ENCODE measurements at places on chromosomes 6 and 20. TPM values are rescaled to one million over a fixed set of nuclear protein-coding genes. Genes with fewer than 3 reads are reported as not detected.

IP6K3 gene
- total RNA-seq: not detected

RRBP1 gene
- total RNA-seq: 182 TPM

ZNF334 gene
- total RNA-seq: 1.4 TPM

CDH4 gene
- total RNA-seq: 4.4 TPM

BAG2 gene
- total RNA-seq: 33.4 TPM

- no peaks in the 10 kb centered on the region for H3K27me3 ChIP-seq
- DNase-seq: no peak
- H3K36me3 ChIP-seq: peaks cover 29% of the 10 kb centered on the region
Measured at GRCh38 chr6:144544266-144544830, 259.2 kb downstream of the UTRN start.

GPR6 gene
- total RNA-seq: not detected

GRCh38 chr20:17868700-17869231 lies 99.8 kb downstream of the SNX5 start:
- no peak for DNase-seq
- no peaks in the 10 kb centered on the region for H3K27me3 ChIP-seq
- no peaks in the 10 kb centered on the region for H3K36me3 ChIP-seq
- no peak overlapping the region for H3K27ac ChIP-seq
- H3K4me1 ChIP-seq: peaks cover 11% of the 10 kb centered on the region
- no peak overlapping the region for H3K4me3 ChIP-seq

DNA sequence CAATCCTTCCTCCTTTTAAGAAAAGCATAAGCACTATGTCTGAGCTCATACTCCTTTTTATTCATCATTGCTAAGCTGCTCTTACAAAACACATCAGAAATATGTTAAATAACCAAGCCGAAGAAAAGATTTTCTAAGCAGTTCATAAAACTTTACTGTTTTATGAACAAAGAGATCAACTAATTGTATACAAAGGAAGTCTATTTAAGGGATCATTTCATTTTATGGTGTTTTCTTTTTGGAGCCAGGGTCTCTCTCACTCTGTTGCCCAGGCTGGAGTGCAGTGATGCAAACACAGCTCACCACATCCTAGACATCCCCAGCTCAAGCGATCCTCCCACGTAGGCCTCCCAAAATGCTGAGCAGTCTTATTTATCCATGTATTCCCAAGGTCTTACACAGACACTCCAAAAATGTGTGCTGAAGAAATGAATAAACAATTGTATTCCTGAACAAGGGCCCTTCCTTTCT lies 9.3 kb downstream of the NUDT3 start:
- H3K36me3 ChIP-seq: no peaks in the 10 kb centered on the region
- H3K27me3 ChIP-seq: no peaks in the 10 kb centered on the region
- DNase-seq: peak; percentile 52
- peak overlapping the region; percentile 67 for H3K27ac ChIP-seq

DNA sequence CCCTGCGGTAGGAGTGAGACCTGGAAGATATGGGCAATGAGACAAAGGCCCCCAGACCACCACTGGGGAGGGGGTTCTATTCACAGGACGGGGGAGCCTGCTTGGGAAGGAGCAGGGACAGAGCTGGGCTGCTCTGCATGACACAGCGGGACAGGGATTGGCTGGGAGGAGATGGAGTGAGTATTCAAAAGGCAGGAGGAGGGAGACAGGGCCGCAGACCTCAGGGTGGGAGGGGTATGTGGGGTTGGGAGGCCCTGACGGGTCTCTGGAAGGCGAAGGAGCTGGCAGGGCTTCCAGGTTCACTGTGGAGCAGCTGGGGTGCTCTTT lies 60.8 kb upstream of the RPS6KA2 start:
- no peak overlapping the region for H3K4me3 ChIP-seq
- DNase-seq: no peak
- H3K4me1 ChIP-seq: no peaks in the 10 kb centered on the region

RCAN2 gene
- total RNA-seq: 7.6 TPM

- H3K4me3 ChIP-seq: no peak overlapping the region
- no peak for DNase-seq
- no peaks in the 10 kb centered on the region for H3K36me3 ChIP-seq
- peaks cover 63% of the 10 kb centered on the region for H3K4me1 ChIP-seq
- peak overlapping the region; percentile 97 for H3K27ac ChIP-seq
Measured at GRCh38 chr20:56431471-56431870, 19.4 kb downstream of the CASS4 start.

DNA sequence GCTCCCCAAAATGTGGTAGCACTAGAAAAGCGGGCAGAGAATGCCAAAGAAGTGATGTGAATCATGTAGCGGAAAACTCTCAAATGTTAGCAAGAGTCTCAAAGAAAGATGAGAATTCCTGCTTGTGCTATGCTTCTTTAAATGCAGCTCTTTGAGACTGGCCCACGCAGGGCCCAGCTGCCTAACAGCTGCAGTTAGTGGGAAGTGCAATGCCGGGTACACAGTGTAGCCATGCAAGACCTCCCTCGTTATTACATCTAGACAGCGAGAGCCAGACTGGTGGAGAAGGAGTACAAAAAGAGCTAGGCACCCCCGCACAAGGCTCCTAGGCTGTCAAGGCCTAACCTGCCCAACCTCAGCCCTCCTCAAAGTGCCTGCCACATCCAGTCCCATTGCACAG lies 201.7 kb upstream of the PRDM1 start:
- H3K4me3 ChIP-seq: no peak overlapping the region
- no peaks in the 10 kb centered on the region for H3K27me3 ChIP-seq
- no peak overlapping the region for H3K27ac ChIP-seq
- H3K36me3 ChIP-seq: no peaks in the 10 kb centered on the region
- no peak for DNase-seq
- H3K4me1 ChIP-seq: peaks cover 24% of the 10 kb centered on the region

DNA sequence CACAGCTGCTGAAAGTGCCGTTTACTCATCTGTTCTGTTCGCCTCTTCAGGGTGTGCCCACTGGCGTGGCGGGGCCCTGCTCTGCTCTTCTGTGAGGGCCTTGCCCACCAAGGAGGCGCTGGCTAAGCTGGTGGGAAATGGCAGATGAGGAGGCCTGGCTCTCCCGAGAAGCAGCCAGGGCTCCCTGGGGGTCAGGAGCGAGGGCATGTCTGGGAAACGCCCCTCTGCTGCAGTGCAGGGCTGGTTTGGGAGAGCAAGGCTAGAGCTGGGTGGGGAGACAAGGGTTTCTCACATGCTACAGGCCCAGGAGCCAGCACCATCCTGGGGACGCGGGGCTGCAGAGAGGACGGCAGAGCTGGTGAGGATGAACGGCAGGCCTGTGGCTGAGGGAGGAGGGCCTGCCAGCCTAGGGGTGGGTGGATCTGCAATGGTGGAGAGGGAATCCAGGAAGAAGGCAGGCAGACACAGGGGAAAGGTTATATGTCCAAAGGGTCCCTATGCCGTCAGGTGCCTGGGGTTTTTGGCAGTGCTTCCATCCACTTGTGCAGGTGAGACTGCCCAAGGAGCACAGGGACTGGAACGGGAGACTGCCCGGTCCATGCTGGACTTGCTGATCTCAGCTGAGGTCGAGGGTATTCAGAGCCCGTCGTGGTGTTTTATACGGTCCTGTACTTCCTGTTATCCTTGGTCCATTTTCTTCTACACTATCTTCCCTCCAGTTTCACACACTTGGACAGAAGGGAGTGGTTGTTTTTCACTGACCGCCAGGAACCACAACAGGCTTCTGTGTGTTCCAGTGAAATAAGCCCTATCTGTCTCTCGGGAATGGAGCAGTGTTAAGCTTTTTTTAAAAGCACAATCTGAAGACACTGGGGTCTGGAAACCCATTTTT lies 119.2 kb downstream of the SYCP2 start:
- no peak overlapping the region for H3K4me3 ChIP-seq
- no peak overlapping the region for H3K27ac ChIP-seq
- H3K27me3 ChIP-seq: no peaks in the 10 kb centered on the region
- no peaks in the 10 kb centered on the region for H3K4me1 ChIP-seq

DNA sequence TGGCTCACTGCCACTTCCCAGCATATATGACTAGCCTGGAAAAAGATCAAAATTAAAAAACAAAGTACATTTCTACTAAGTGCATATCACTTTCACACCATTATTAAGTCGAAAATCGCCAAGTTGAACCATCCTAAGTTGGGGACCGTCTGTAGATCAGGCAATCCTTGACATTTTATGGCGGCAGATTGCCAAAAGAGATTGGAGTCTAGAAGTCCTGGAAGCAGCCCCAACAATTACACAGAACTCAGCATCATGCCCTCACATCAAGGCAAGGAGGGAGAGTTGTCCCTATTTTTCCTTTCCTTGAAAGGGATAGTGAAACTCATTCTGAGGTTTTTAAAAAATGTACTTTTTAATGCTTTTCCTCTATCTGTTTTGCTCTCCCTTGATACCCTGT lies 30.7 kb downstream of the SLC22A3 start:
- no peaks in the 10 kb centered on the region for H3K36me3 ChIP-seq
- no peaks in the 10 kb centered on the region for H3K27me3 ChIP-seq
- H3K4me1 ChIP-seq: peaks cover 4% of the 10 kb centered on the region
- no peak overlapping the region for H3K4me3 ChIP-seq
- H3K27ac ChIP-seq: peak overlapping the region; percentile 11
- DNase-seq: peak; percentile 44

DNA sequence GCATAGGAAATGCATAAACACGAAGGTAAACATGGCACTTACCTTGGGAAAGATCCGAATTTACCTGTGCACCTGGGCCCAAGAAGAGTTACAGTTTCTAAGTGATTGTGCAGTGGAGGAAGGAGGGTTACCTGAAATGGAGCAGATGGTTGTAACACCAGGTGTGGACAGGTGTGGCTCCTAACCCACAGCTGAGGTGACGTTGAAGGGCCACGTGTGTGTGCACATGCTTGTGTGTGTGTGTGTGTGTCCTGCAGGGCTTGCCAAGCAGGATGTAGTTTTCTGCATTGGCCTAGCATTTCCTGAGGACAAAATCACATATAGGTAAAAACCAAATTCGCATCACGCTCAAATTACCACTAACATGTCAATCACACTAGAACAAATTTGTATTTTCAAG lies 240.8 kb downstream of the ANKRD60 start:
- H3K36me3 ChIP-seq: no peaks in the 10 kb centered on the region
- peaks cover 26% of the 10 kb centered on the region for H3K4me1 ChIP-seq
- DNase-seq: no peak
- H3K27me3 ChIP-seq: no peaks in the 10 kb centered on the region
- H3K27ac ChIP-seq: no peak overlapping the region
- no peak overlapping the region for H3K4me3 ChIP-seq

DNA sequence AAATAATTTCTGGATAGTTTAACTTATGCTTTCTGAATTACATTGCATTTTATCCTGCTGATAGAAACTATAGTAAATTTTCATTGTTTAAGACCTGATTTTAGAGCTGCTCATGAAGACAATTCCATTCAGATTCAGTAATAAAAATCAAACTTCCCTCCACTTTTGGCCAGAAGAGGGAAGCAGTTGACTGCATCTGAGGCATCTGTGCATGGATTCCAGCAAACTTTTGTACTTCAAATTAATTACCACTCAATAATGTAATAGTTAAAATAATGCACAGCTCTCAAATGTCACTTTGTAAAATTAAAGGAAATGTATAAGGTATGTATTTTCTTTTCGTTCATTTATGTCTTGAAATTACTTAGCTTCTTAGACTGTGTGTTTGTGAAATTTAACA lies 64.2 kb upstream of the SLC35B3 start:
- no peak overlapping the region for H3K4me3 ChIP-seq
- H3K27me3 ChIP-seq: no peaks in the 10 kb centered on the region
- H3K36me3 ChIP-seq: no peaks in the 10 kb centered on the region
- H3K4me1 ChIP-seq: no peaks in the 10 kb centered on the region
- DNase-seq: peak; percentile 36

SLC22A2 gene
- total RNA-seq: not detected

GRCh38 chr6:41371992-41372831 lies 36.8 kb downstream of the NCR2 start:
- peak; percentile 44 for DNase-seq
- no peaks in the 10 kb centered on the region for H3K36me3 ChIP-seq
- H3K27me3 ChIP-seq: peaks cover 60% of the 10 kb centered on the region
- no peak overlapping the region for H3K27ac ChIP-seq

DNA sequence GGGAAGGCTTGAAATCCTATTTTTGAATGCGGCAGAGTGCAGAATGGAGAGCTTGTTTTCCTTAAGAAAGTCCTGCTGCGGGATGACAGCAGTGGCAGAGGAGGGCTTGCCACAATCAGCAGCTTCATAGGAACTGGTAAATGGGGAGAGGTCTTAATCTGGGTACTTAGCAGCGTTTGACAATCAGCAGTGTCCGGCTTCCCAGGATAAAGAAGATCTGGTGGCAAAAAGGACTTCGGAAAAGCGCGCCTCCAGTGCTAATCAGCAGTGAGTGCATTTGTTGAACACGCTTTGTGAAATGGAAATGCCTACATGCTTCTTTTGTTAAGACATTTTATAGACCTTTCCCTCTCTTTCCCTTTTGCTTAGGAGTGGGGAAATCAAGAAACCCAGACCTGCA lies 735.7 kb downstream of the QKI start:
- no peak overlapping the region for H3K27ac ChIP-seq
- no peak overlapping the region for H3K4me3 ChIP-seq
- no peaks in the 10 kb centered on the region for H3K27me3 ChIP-seq
- no peaks in the 10 kb centered on the region for H3K4me1 ChIP-seq

DNA sequence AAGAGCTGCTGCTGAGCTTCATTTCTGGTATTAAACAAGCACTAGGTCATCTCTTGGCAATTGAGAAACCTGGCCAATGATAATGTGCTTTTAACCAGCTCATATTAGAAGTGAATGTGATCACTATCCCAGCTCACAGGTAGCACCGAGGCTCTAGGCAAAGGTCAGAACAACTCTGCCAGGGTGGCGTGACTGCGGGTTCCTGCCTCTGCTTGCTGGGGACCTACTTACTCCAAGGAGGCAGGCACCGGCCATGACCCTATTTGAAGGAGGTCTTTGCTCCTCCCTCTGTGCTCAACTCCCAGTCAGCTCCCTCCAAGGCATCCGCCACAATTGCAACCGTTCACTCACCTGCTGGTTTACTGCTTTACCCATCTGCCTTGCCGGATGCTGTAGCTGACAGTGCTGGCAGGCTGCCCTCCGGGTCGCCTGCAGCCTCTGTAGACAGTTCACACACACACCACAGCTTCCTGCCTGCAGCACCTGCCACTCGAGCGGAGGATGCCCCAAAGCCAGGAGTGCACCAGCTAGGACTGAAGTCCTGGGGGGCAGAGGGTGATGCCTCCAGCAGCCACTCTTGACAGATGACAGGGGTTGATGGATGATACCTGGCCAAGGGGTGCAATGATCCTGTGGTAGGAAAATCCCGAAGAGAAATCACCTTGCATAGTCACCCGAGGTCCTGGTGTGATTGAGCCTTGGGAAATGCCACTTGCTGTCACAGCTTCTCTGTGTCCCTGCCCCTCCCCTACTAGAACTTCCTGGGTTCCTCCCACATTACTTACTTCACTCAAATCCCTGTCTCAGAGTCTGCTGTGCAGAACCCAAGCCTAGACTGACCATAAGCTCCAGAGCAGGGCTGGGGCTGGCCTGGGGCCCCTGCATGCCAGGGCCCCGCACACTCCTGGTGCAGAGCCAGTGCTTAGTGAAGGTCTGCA lies 8.8 kb upstream of the VSX1 start:
- H3K4me1 ChIP-seq: no peaks in the 10 kb centered on the region
- no peak for DNase-seq
- H3K4me3 ChIP-seq: no peak overlapping the region
- H3K36me3 ChIP-seq: no peaks in the 10 kb centered on the region
- H3K27me3 ChIP-seq: peaks cover 49% of the 10 kb centered on the region
- H3K27ac ChIP-seq: no peak overlapping the region

LY6G6F gene
- total RNA-seq: not detected
